ENCODE measurements at places on chromosomes 11 and 22.

DNA sequence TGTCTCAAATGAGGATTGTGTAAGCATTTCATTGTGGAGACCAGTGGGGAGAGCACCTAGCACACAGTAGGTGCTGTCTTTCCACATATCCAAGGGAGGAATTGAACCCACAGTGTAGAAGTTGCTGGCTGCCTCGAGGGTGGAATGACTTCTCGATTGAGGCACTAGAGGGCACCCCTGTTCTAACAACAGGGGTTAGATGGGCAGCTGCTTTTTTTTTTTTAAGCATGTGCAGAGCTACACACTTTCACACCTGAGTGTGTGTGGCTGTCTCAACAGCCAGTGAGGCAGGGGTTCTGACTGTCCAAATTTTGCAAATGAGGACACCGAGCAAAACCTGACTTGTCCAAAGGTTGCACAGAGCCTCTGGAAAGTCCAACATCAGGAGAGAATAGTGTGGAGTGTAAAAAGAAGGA, 118.2 kb upstream of the CRYBB3 start:
- DNase-seq: no peak

DNA sequence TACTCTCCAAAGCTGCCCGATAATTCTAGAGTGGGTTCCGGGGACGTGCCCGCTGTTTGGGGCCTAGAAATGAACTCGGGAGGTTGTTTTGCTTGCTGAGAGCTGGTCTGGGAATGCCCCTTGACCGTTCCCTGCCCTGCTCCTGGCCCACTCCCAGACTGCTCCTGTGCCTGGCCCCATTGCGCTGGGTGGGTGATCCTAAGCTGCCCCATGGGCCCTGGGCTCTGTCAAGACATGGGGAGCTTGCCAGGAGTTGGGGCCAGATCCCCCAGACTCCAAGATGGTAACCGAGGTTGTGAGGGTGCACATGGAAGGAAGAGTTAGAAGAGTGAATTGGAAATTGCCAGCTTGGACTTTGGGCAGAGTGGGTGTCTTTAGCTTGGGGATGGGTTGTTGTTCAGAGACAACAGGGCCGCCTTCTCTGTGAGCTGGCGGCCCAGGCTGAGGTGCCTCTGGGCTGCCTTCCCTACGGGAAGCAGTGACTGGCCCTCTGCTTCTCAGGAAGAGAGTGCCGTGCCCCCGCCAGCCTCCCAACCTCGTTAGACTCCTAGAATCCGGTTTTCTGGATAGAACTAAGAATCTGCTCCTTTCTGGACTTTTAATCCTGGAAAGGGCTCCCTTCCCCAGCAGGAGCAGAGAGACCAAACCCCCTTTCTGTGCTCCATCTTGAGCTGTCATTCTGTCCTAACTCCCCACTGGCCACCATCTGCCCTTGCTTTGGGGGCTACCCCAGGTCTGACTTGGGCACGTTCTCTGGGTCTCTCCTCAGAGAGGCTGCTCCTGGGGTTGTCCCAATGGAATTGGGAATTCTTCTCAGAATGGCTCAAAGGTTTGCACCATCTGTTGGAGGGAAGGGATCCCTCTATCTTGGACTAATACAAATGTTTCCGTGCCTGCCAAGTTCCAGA, 1.8 kb downstream of the ST3GAL4 start:
- DNase-seq: no peak

GRCh38 chr11:119483341-119483880, 60.4 kb upstream of the THY1 start:
- DNase-seq: no peak

- no peak for DNase-seq
Measured at GRCh38 chr11:102599642-102600261, 25.4 kb downstream of the MMP20 start.

DNA sequence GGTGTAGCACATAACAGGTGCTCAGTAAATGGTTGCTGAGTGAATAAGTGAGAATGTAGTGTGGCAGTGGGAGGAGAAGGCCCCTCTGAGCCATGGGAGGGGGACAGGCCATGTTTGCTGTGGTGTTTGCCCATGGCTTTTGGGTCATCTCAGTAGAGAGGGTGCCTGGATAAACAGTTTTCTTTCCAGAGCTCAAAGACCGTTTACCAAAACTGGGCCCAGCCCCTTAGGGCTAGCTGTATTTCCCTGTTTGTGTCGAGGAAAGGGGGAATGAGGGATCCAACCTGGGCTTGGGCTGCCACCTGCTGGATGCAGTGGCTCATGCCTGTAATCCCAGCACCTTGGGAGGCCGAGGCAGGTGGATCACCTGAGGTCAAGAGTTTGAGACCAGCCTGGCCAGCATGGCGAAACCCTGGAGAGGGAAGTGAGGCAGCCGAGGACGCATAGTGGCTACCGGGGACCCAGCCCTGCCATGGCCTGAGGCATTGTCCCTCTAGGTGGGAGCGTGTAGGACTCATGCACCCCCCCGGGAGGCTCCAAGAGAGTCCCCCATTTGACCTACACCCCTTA, 8.7 kb upstream of the LTO1 start:
- no peak for DNase-seq

GRCh38 chr11:130636722-130637464, 188.4 kb downstream of the ADAMTS15 start:
- DNase-seq: no peak

- no peak for DNase-seq
Measured at GRCh38 chr11:118699506-118700220, 20.2 kb upstream of the TREH start.

GRCh38 chr11:109264128-109264527, 157.9 kb upstream of the C11orf87 start:
- DNase-seq: no peak

GRCh38 chr11:74325649-74326645, 14.5 kb upstream of the P4HA3 start:
- DNase-seq: peak; percentile 90

- peak; percentile 25 for DNase-seq
Measured at GRCh38 chr22:39486951-39487825, 14.9 kb upstream of the MIEF1 start.

- no peak for DNase-seq
Measured at GRCh38 chr22:37028692-37029674, 9.4 kb downstream of the MPST start.

DNA sequence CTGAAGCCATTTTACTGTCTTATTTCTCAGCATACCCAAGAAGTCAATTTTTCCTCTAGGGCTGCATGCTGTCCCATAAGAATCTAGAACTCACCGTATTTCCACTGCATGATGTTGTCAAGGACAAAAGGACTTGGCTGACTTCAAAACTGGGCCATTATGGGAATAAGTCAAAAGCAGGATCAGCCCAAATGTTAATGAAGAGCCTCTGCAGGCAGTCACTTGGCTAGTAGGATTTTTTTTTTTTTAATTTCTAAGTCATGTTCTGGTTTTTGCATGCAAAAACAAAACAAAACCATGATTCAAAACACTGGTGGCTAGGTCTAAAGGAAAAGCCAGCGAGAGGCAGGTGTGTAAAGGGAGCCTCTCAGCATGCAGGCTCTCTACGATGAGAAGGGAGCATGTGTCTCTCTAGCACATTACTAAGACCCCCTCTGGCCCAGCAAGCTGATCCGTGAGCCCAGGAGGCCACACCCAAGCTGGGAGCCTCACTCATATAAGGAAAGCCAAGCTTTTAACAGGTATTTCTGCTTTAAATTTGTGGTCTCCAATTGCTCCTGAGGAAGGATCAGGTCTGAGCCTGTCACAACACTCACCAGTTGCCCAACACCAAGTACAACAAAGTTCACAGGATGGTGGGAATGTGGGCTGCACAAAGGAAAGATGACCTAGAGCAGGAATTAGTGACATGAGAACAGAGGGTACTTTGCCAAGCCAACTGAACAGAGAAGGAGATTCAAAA, 21.4 kb upstream of the STK33 start:
- no peak for DNase-seq

DNA sequence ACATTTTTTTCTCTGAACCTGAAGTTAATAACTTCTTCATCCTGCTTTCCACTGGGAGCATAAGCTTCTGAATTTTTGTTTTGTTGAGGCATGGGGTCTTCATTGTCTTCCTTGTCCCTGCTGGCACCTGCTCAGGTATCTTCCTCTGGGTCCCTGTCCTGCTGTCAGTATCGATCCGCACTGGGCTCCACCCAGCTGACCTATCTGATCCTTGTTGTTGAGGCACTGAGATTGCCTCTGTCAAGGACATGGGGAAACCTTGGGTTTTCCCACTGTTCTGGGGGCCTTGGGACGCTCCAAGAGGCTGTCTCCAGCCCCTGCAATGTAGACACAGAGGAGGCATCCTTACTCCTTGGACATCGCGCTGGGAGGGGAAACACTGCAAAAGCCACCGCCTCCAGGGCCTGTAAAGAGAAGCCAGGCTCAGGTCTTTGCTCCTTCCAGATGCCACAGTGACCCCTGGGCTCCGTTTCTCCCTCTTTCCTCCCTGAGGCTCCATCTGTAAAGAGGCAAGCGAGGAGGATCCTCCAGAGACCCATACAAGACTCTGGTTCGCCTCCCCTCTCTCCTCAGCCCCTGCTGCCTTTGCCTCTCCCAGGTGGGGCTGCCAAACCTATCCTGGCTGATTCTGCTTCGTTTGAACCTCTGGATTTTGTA, 8.6 kb upstream of the RBFOX2 start:
- DNase-seq: no peak
